ENCODE measurements at places on chromosomes 2 and 18. TPM values are rescaled to one million over a fixed set of nuclear protein-coding genes. Genes with fewer than 3 reads are reported as not detected.

NEURL3 gene
- total RNA-seq: not detected

CIB4 gene
- not detected for total RNA-seq

FOXD4L1 gene
- not detected for total RNA-seq

GPR155 gene
- total RNA-seq: 14.4 TPM

REG1B gene
- not detected for total RNA-seq

DNA sequence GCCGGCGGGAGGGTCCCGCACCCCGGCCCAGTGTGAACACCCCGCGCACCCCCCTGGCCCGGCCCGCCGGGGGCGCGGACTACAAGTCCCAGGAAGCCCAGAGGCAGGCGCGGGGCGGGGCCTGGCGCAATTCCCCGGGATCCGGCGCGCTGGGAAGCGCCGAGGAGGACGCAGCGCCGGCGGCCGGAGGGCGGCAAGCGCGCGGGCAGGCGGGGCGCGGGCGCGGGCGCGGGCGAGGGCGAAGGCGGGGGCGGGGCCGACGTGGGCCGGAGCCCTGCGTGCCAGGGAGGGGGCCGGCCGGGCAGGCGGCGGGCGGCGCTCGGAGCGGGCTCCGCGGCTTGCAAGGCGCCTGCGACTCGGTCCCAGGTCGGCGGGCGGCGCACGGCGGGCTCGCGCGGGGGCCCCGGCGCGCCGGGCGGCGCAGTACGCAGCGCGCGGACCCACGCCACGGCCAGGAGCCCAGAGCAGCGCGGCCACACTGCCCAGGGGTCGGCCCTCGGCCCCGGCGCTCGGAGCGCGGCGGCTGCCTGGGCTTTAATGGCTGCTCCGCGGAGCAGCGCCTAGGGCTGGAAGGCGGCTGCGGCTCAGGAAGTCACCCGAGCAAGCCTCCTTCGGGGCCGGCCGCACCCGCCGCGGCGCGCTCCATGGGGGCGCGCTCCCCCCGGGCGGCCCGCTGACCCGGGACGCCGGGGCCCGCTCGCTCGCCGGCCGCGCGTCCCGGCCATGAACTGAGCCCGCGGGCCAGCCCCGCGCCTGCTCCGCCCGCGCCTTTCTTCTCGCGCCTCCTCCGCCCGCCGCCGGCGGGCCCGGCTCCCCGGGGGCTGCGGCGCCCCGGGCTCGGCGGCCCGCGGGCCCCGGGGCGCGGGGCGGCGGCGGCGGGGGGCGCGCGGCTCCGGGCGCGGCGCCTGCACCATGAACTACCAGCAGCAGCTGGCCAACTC, at the start of gene AGAP1:
Gene AGAP1 (plus strand): TSS at position 269 of the 941 bp plus-strand sequence.
- no peak for DNase-seq

DNA sequence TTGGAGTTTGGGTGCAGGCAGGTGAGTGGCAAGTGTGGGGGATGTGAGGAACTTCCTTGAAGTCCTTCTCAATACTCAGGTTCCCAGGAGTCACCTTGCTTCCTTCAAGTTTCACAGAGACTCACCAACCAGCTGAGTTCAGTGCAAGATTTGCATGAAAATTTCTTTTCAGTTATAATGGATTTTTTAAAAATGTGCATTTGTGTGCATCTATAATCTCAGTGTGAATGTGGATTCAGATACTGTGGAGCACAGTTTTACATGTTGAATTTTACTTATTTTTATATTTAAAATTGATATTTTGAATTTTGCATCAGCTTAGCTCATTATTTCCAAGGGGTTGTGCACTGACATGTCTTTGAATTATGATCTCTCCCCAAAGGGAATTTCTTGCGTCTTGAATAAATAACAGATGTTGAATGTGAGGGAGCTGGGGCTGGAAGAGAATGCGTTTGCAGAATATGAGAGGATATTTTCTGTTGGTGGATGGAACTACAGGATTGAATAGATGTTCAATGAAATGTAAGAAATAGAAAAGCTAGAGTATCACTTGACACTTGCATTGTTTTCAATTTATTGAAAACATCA, 184.3 kb downstream of the RPRM start:
- no peak for DNase-seq

DNA sequence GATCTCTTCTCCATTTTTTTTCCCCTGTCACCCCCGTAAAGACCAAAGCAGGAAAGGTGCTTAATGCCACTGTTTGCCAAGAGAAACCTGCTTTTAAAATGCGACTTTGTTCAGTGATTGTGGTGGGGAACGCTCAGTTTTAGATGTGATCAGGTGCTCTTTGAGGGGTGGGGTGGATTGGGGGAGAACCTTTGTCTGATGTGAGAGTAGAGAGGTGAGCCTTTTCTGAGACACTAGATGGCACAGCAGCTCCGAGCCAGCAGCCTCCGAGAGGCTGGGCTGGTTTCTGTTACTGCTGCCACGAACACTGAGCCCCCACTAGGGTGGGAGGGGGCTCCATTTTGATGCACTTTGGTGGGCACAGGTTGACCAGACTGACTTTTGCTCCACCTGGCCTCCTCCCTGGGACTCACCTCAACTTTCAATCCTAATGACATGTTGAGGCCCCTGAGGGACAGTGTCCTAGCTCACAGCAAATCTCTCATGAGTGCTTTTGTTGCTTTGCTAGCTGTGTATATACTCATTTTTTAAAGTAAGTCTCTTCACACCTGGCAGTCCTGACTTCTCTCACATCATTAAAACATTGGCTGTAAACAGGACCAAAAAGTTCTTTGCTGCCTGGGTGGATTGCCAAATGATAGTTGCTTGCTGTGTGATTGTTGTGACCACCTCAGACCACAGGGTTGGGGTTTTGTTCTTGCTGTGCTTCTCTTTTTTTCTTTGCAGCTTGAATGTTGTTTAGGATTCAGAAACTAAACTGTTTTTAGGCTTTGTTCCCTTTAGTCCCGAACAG, 98.2 kb upstream of the MAP3K20 start:
- DNase-seq: no peak

- DNase-seq: no peak
These were observed 352.9 kb downstream of the TXNL1 start for GRCh38 chr18:56285387-56286065.

DNA sequence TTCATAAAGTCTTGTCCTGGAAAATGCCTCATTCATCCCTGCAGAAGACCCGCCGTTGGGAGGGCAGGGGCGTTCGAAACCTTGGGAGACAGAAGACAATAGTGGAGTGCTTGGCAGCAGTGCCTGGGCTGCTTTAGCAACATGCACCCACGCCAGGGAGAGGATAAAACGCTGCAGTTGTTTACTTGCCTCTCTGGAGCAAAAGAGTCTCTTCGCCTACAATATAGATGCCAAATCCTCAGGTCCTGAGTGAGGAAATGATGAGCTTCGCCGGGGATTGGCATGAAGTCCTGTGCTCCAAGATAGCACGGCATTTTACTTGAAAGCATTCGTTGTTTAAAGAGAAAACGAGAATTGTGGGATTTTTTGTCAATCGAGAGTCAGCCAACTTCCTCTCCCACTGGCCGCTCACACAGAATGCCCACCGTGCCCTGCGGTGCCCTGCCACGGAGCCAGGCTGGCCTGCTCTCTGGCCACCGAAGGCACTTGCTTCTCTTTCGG, 152.5 kb upstream of the POU3F3 start:
- DNase-seq: no peak

DNA sequence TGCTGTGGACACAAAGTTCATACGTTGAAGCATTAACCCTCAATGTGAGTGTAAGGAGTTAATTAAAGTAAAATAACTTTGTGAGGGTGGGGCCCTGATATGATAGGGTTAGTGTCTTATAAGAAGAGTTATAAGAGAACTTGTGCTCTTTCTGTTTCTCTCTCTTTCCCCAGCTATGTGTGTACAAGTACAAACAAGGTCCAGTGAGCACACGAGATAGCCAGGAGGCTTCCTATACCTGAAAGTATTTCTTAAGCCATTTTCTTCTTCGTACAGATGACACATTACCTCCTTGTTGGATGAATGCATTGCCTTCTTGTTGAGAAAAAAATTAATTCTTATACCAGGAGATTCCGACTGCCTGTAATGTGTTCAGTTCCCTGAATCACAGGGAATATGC, 301.2 kb downstream of the PARD3B start:
- DNase-seq: no peak

- peak; percentile 65 for DNase-seq
These were observed 37.6 kb downstream of the C18orf63 start for GRCh38 chr18:74353169-74353775.

GRCh38 chr2:33370636-33371265, 105.7 kb upstream of the RASGRP3 start:
- no peak for DNase-seq

DNA sequence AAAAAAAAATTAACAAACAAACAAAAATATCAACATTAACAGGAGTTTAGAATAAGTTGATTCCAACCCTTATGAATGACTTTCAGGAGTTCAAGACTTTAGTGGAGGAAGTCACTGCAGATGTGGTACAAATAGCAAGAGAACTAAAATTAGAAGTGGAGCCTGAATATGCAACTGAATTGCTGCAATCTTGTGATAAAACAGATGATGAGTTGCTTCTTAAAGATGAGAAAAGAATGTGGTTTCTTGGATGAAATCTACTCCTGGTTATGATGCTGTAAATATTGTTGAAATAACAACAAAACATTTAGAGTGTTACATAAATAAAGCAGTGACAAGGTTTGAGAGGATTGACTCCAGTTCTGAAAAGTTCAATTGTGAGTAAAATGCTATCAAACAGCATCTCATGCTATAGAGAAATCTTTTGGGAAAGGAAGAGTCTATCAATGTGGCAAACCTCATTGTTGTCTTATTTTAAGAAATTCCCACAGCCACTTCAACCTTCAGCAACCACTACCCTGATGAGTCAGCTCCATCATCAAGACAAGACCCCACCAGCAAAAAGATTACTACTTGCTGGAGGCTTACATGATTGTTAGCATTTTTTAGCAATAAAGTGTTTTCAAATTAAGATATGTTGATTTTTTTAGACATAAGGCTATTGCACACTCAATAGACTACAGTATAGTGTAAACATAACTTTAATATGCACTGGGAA, 42.7 kb upstream of the TAF4B start:
- DNase-seq: no peak

GRCh38 chr2:104836265-104836664, 17.6 kb upstream of the POU3F3 start:
- DNase-seq: no peak

- no peak for DNase-seq
These were observed 84.7 kb upstream of the STON1 start for GRCh38 chr2:48445091-48445725.

GRCh38 chr2:193331676-193332075, 1136.9 kb upstream of the TMEFF2 start:
- DNase-seq: no peak
